KBM-7 (cell line): ENCODE measurements at places on chromosomes 6 and 20.
A peak's percentile ranks its signal among the peaks of the same experiment; 100 is the strongest.

DNA sequence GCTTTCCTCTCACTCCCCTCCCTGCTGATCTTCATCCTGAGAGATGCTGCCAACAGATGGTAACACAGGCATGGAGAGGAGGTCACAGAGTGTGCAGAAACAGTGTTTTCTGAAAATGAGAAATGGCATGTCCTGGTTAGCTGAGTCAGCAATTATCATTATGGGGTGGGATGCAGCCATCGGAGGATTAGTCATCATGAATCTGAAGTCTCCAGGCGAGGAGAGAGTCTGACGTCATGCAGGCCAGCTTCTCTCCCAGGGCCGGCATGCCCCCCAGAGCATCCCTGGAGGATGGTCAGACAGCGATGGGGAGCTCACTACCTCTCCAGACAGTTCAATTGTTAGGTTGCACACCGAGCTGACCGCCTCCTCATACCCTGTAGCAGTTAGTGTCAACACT lies 4.7 kb upstream of the GTSF1L start:
- DNase-seq: no peak

DNA sequence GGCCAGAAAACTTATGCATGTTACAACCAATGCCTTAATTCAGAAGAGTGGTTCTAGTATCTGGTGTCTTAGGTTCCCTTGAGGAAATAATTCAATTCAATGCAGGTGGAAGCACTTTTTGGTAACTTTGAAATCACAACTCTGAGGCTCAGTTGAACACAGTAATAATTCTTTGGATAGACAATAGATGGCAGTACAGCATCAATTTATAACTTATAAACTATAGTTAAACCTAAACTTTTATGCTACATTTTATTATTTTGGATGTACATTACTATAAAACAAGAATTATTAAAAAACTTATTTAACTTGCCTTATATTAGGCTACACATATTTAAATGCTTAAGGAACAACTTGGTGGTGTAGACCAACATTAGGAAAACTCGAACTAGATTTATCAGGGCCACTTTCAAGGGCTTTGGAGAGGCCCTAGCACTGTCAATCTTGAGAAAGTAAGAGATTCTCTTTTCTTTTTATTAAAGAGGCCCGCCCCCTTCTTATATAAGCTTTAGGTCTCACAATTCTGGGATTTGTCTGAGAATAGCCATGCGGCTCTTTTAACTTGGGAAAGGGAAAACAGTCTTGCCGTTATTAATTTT lies 85.9 kb downstream of the CRYBG1 start:
- peak; percentile 28 for DNase-seq

DNA sequence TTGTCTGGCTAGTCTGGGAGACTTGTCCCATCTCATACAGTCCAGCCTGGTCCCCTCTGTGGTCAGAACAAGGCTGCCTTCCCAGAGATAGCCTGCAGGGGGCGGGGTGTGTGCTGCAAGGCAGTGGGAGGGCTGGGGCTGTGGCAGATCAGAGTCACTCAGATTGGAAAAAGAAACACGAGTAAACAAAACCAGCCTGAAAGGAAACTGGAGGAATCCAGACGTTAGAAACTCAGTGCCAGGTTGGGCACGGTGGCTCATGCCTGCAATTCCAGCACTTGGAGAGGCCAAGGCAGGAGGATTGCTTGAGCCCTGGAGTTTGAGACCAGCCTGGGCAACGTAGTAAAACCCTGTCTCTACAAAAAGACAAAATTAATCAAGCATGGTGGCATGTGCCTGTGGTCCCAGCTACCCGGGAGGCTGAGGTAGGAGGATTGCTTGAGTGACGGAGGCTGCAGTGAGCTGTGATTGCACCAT lies 20.2 kb downstream of the LEMD2 start:
- peak; percentile 70 for DNase-seq

- no peak for DNase-seq
Observed at GRCh38 chr6:79993012-79993910, 11.2 kb upstream of the TTK start.

- DNase-seq: no peak
Observed at GRCh38 chr20:54065601-54066038, 4.8 kb downstream of the BCAS1 start.
